ENCODE measurements at places on chromosomes 6 and 20. TPM values are rescaled to one million over a fixed set of nuclear protein-coding genes. Genes with fewer than 3 reads are reported as not detected.

The MYLK4 gene
- total RNA-seq = 1.4 TPM

The LRRC1 gene
- 18.4 TPM for total RNA-seq

The HLA-DQA1 gene
- 3.2 TPM for total RNA-seq

The DPPA5 gene
- total RNA-seq = not detected

The UNC5CL gene
- 0.30 TPM for total RNA-seq

The TRIM31 gene
- total RNA-seq = not detected

The ESR1 gene
- total RNA-seq = 2.2 TPM

The NKX2-2 gene
- total RNA-seq = not detected

The PGC gene
- not detected for total RNA-seq

The TFAP2D gene
- not detected for total RNA-seq

The USP49 gene
- 5.0 TPM for total RNA-seq

The SNAI1 gene
- total RNA-seq = 0.59 TPM

The RIPPLY2 gene
- not detected for total RNA-seq

The SLC22A3 gene
- total RNA-seq = 21.4 TPM

The OOEP gene
- total RNA-seq = not detected

The ZSCAN26 gene
- 15.3 TPM for total RNA-seq

The KCNK16 gene
- not detected for total RNA-seq

The DDX43 gene
- 0.30 TPM for total RNA-seq

The FAM110A gene
- total RNA-seq = 5.0 TPM

The SLC17A3 gene
- total RNA-seq = not detected

The HLA-DRB5 gene
- total RNA-seq = 0.79 TPM
